CD4-positive, alpha-beta T cell treated with Interleukin-4 for 4 hours (primary cell): ENCODE measurements at places on chromosomes 12 and 14.

DNA sequence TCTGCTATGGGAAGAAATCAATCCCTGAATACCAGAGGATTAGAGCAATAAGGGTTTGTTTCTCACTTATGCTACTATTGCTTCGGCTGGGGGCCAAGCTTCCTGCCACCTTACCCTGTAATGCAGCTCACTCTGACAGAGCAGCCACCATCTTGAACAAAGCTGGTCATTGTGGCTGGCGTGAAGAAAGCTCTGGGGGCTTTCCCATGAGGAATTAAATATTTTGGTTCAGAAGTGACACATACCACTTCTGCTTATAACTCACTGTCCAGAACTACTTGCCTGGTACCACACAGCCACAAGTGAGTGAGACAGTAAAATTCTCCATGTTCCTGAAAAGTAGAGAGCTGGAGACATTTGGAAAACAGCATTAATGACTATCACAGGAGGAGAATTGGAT is 82.6 kb downstream of the GALNT8 start:
- no peak for DNase-seq

- DNase-seq: no peak
Observed at GRCh38 chr14:56206596-56206995, 88.4 kb downstream of the PELI2 start.

GRCh38 chr12:96623656-96624217 is 134.4 kb downstream of the CFAP54 start:
- no peak for DNase-seq

DNA sequence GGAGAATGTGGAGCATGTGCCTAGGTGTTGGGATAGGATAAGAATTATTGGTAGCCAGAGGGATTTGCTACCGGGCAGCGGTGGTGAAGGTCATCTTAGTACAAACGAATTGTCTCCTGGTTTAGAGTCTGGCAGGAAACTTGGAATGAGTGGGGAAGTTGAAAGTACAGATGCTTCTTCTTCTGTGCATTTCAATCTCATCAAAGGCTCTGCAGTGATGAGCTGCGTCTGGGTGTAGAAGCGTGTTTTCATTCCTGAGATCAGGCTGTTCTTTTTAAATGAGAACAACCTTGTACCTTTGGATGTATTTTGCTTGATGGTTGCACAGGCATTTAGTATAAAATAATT is 2.1 kb downstream of the WNK1 start:
- DNase-seq: no peak

DNA sequence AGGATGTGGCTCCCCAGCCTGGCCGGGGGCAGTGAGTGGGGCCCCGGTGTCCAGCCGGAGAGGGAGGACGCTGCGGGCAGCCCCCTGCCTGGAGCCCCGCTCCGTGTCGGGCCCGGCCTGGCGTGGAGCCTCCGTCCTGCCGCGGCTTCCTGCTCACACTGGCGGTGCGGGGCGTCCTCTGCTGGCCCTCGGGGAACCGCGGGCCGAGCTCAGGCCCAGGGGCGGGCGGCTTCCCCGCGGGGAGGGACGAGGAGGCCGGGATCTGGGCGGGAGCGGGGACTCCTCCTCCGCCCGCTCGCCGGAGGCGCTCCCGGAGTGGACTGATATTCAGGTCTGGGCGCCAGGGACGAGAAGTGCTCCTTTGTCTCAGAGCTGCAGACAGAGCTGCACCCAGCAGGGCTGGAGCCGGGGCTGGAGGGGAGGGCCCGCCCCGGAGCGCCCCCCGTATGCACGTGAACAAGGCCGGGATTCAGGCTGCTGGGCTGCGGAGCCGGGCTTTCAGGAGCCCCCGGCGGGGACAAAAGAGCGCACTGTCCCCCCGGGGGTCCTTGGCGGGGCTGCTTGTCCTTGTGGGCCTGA is 2.2 kb downstream of the MMP17 start:
- no peak for DNase-seq

- DNase-seq: no peak
Observed at GRCh38 chr14:30381861-30382480, 177.0 kb upstream of the G2E3 start.
